ENCODE measurements at places on chromosomes 12 and 14.

GRCh38 chr12:89351489-89352241, 636 bp downstream of the DUSP6 start:
- no peak for DNase-seq

DNA sequence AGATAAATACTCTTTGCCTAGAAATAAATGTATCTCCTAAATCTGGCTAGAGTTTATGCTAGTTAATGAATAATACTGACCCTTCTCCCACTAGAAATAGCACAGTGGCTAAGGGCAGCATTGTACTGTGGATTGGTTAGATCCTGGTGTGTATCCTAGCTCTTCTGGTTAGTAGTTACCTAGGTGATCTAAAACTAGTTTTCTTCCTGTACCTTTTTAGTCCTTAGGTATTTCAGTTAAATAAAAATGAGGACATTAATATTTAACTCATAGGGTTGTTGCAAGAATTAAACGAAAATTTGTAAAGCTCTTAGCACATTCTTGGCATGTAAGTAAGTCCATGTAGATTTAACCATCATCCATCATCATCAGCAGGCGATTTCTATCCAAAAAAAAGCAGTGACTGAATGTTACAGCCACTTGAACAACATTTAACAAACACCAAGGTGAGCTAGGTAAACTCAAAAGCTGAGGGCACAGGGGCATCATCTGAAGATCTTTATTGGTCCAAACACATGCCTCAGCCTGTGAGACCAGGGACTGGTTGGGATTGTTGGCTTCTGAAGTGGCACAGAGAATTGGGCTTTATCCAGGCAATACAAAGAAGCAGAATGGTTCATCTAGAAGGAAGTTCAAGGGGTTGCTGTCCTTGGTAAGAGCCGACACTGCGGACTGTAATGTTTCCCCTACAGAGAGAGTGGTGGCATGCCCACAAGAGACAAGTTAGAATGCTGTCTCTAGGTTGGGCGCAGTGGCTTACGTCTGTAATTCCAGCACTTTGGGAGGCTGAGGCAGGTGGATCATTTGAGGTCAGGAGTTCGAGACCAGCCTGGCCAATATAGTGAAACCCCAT, 100.8 kb downstream of the GAS2L3 start:
- DNase-seq, result no peak

DNA sequence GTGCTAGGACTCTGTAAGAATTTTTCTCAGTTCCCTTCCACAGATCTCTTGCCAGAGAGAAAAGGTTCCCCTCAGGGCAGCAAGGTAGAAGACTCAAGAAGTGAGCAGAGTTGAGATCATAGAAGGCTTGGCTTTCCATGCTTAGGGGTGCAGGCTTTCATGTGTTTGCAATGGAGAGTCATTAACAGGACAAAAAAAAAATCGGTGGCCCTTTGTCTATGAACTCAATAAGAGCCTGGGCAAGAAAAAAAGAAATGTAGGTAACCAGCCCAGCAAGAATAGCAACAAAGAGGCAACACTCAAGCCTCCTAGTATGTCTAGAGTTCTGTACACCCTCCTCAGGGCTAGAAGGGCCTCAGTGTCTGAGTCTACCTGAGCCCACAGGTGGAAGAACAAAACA, 23.4 kb upstream of the LRP6 start:
- DNase-seq, result no peak

GRCh38 chr12:2453076-2453760, 341.6 kb upstream of the FKBP4 start:
- no peak for DNase-seq

DNA sequence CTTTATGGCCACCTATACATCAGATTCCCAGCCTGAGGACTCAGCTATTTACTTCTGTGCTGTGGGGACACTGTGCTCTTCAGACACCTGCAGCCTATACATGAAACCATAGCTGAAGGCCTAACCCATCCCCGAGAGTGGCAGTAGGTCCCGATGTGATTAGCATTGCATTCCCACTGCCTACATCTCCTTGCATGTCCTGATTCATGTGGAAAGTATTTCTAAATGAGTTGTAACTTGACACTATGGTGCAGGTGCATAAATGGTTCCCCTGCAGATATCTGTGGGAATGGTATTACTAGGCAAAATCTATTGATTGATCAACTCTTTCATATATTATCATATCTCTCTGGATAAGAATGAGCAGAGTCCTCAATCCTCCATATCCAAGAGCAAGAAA, 433.5 kb downstream of the DAD1 start:
- DNase-seq, result no peak

DNA sequence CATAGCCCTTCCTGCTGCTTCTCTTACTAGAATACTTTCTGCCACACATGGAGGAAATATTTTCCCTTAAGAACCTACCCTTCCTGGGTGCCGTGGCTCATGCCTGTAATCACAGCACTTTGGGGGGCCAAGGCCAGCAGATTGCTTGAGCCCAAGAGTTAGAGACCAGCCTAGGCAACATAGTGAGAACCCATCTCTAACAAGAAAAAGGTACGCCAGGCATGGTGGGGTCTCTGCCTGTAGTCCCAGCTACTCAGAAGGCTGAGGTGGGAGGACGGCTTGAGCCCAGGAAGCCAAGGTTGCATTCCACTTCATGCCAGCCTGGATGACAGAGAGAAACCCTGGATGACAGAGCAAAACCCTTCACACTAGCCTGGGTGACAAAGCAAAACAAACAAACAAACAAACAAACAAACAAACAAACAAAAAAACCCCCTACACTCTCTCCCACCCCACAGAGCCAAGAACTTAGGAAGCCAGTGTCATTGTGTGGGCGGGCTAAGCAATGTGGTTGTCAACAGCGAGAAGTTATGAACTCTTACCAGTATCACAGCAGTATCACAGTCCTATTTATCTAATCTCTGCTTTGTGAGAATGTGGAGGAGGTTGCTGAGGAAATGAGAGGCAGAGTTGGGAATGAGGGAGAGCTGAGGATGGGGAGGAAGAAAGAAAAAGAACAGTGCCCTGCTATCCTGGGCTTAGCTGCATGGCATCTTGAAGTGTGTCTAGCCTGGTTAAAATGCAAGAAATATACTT, 53.8 kb upstream of the CLEC14A start:
- no peak for DNase-seq

- DNase-seq, result no peak
Measured at GRCh38 chr12:53600490-53601295, 25.5 kb downstream of the ATF7 start.
